Neural progenitor cell (in vitro differentiated cells): ENCODE measurements at places on chromosomes 16 and 17.

GRCh38 chr17:8059131-8059530 is 20.3 kb downstream of the ALOX15B start:
- H3K27ac ChIP-seq: no peak overlapping the region
- no peaks in the 10 kb centered on the region for H3K36me3 ChIP-seq
- peaks cover 80% of the 10 kb centered on the region for H3K27me3 ChIP-seq

GRCh38 chr17:78434455-78435329 is 56.2 kb downstream of the PGS1 start:
- H3K27me3 ChIP-seq: no peaks in the 10 kb centered on the region
- H3K4me1 ChIP-seq: peaks cover 9% of the 10 kb centered on the region
- H3K4me3 ChIP-seq: no peak overlapping the region
- H3K36me3 ChIP-seq: no peaks in the 10 kb centered on the region

- no peak overlapping the region for H3K4me3 ChIP-seq
- H3K27ac ChIP-seq: no peak overlapping the region
- peaks cover 12% of the 10 kb centered on the region for H3K4me1 ChIP-seq
- DNase-seq: no peak
- H3K36me3 ChIP-seq: no peaks in the 10 kb centered on the region
- H3K27me3 ChIP-seq: no peaks in the 10 kb centered on the region
Observed at GRCh38 chr17:49213399-49213798, 2.9 kb downstream of the ABI3 start.

GRCh38 chr16:78816499-78817195 is 717.2 kb downstream of the WWOX start:
- H3K27ac ChIP-seq: no peak overlapping the region
- H3K4me1 ChIP-seq: peaks cover 6% of the 10 kb centered on the region
- H3K36me3 ChIP-seq: no peaks in the 10 kb centered on the region
- H3K4me3 ChIP-seq: no peak overlapping the region
- no peak for DNase-seq

- no peaks in the 10 kb centered on the region for H3K36me3 ChIP-seq
- no peaks in the 10 kb centered on the region for H3K27me3 ChIP-seq
- no peak overlapping the region for H3K4me3 ChIP-seq
Observed at GRCh38 chr17:53924530-53925455, 102.1 kb downstream of the KIF2B start.

GRCh38 chr17:40694584-40694983 is 9.0 kb downstream of the KRT24 start:
- H3K27ac ChIP-seq: no peak overlapping the region
- DNase-seq: no peak
- H3K4me3 ChIP-seq: no peak overlapping the region
- H3K4me1 ChIP-seq: peaks cover 6% of the 10 kb centered on the region
- no peaks in the 10 kb centered on the region for H3K36me3 ChIP-seq
- no peaks in the 10 kb centered on the region for H3K27me3 ChIP-seq

GRCh38 chr16:55613613-55614335 is 42.0 kb upstream of the SLC6A2 start:
- H3K36me3 ChIP-seq: no peaks in the 10 kb centered on the region
- no peak overlapping the region for H3K27ac ChIP-seq
- H3K27me3 ChIP-seq: no peaks in the 10 kb centered on the region
- no peak overlapping the region for H3K4me3 ChIP-seq

DNA sequence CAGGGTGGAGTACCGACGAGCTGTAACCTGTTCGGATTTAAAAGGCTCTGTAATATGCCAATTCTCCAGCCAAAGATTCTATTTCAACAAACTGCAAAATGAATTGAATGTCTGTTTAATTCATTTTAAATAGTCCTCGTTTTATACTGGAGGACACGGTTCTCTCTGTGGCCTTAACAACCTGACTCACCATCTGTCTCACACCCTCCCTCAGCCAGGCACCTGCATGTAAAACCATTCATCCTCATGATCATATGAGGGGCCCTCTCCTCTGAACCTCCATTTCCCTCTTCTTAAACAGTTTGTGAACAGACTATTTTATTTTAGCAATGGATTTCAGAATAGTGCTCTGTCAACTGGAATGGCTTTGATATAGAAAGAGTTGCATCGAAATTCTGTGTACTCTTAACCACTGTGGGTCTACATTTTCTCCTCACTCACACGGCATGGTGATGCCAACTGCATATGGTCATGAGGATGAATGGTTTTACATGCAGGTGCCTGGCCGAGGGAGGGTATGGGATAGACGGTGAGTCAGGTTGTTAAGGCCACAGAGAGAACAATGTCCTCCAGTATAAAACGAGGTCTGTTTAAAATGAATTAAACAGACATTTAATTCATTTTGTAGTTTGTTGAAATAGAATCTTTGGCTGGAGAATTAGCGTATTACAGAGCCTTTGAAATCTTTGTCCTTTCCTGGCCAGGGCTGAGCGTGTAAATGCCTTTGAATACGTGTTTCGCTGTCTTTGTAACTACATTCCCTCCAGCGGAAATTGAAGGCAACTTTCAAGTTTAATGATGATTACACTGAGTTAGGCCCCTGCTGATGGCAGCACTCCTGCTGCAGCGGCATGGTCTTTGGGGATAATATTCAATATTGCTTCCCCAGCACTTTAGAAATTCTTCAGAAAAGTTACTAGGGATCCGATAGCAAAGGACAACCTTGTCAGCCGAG is 329.6 kb downstream of the SNX29 start:
- H3K27me3 ChIP-seq: no peaks in the 10 kb centered on the region
- no peaks in the 10 kb centered on the region for H3K4me1 ChIP-seq
- no peak overlapping the region for H3K4me3 ChIP-seq
- H3K27ac ChIP-seq: no peak overlapping the region

DNA sequence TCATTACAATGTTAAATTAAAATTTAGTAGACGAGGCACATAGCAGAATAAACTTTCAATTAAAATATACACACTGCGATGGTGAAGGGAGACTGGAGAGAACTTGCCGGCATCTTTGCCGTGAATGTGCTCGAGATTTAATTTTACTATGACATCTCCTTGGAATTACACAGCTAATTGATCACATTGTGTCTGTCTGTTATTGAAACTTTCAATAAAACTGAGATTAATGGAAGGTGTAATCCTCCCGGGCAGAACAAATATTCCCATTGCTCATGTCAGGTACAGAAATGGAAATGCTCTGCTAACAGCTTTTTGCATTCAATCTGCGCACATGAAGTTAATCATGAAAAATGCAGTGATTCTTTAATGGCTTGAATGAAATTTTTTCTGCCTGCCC is 210.1 kb upstream of the NLRP1 start:
- H3K4me3 ChIP-seq: no peak overlapping the region
- no peak overlapping the region for H3K27ac ChIP-seq
- peaks cover 8% of the 10 kb centered on the region for H3K27me3 ChIP-seq
- DNase-seq: no peak

DNA sequence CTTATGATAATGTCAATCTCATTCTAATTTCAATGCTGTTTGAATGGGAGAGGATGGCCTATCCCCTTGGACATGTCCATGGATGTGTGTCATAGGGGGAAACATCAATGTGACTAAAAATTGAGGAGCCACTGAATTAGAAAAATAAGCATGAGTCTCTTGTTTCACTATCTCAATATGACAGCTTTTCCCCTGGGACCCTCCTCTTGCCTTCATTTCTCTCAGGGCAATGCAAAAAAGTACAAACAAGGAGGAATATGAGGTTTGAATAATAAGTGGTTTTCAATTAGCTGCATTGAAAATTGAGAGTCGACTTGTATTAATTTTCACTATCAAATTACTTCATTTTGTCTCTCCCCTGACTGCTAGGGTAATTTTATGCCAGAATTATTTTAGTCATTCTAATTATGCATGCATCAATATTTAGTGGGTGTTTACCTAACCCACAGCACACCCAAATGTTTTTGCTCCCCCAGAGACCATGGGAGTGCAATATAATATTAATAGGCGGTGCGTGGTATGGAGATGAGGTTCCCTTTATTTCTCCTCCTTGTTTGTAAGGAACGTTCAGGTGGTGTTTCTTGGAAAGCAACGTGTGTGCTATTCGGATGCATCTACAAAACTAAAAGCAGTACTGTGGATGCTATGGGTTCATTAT is 6.8 kb upstream of the SDR42E1 start:
- no peaks in the 10 kb centered on the region for H3K4me1 ChIP-seq
- DNase-seq: no peak
- H3K36me3 ChIP-seq: no peaks in the 10 kb centered on the region
- H3K4me3 ChIP-seq: no peak overlapping the region

GRCh38 chr16:23729503-23730424 is 16.7 kb upstream of the ERN2 start:
- no peaks in the 10 kb centered on the region for H3K36me3 ChIP-seq
- H3K4me1 ChIP-seq: no peaks in the 10 kb centered on the region
- no peak overlapping the region for H3K27ac ChIP-seq
- H3K27me3 ChIP-seq: no peaks in the 10 kb centered on the region

DNA sequence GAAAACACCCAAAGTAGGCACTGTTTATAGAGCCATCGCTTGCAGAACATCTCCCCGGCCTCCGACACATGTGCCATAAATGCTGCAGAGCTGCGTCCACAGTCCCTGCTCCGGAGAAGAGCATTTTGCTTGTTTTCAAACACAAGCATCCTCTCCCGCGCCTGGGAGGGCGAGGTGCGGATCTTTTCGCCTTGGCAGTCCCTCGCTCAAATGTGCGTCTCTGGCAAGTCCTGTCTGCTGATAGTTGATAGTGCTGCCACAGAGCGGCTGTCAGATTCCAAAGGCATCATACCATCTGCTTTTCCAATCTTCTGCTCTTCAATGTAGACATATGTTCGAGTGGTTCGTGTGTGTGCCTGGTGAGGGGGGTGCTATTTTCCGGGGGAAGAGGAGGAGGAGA is 603.7 kb downstream of the MAF start:
- H3K27me3 ChIP-seq: no peaks in the 10 kb centered on the region
- DNase-seq: no peak
- H3K4me3 ChIP-seq: no peak overlapping the region
- no peak overlapping the region for H3K27ac ChIP-seq
- H3K36me3 ChIP-seq: no peaks in the 10 kb centered on the region
- H3K4me1 ChIP-seq: peaks cover 37% of the 10 kb centered on the region

DNA sequence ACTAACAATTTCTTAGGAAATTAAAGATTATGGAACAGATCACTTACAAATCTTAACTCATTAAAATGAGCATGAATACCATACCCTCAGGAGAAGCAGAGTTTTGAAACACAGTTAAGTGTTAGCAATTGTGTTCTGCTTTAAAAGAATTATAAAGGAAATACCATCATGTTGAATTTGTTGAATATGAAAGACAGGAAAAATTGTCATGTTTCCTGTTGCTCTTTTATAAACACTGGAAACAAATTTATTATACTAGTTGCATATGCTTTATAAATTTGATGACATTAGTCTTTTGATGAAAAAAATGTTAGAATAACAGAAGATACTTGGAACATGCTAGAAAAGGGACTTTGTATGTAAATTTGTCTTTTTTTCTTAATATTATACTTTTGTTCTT is 59.7 kb downstream of the VMP1 start:
- H3K36me3 ChIP-seq: no peaks in the 10 kb centered on the region
- H3K4me1 ChIP-seq: peaks cover under 1% of the 10 kb centered on the region
- no peak overlapping the region for H3K4me3 ChIP-seq

DNA sequence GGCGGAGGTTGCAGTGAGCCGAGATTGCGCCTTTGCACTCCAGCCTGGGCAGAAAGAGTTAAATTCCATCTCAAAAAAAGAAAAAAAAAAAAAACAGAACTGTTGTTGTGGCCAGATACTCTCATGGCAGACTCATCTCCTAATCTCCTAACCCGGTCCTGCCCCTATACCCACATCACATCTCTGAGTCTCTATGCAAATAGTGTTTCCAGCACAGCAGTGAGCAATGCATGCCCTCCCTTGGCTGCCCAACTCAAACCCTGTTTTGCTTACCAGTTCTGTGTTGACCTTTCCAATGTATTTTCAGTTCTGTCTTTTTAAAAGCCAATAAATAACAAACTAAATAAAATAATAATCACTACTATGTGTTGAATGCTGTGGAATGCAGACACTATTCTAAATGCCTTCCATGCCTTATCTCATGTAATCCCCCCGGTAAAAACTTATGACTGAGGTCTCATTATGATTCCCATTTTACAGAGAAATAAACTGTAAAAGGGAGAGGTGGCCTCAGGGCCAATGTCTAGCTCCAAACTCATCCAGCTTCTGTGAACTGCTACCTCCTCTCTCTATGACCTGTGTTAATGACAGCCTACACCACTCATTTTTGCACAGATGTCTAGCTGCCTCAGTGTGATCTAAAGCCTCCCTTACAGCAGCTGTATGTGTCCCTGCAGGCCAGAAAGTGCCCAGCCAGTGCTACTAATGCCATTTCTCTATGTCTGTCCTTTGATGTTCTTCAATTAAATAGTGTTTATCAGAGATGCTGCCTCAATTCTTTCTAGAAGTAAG is 289.8 kb downstream of the HS3ST3B1 start:
- H3K4me3 ChIP-seq: no peak overlapping the region
- no peaks in the 10 kb centered on the region for H3K36me3 ChIP-seq
- no peaks in the 10 kb centered on the region for H3K27me3 ChIP-seq
- DNase-seq: no peak

- no peaks in the 10 kb centered on the region for H3K36me3 ChIP-seq
- peaks cover 73% of the 10 kb centered on the region for H3K27me3 ChIP-seq
- no peak for DNase-seq
- H3K4me1 ChIP-seq: no peaks in the 10 kb centered on the region
- H3K27ac ChIP-seq: no peak overlapping the region
Observed at GRCh38 chr16:2866431-2866830, 8.5 kb upstream of the PRSS22 start.

DNA sequence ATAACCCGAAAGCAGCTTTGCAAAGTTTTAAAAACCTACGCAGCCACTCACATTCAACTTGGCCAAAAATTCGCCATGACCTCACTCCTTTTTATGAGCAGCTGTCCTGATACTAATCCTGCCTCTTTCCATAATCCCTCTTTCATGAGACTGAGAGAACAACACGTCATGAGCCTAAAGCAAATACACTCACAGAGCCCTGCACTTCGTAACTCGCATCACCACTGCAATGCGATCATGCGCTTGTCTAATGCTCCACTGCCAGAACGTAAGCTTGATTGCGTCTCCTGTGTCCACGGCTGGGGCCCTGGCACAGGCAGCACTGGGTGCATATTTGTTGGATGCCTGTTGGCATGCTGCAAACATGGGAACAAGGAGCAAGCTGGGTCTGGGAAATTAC is 36.2 kb downstream of the CDRT4 start:
- H3K4me1 ChIP-seq: no peaks in the 10 kb centered on the region
- H3K27ac ChIP-seq: no peak overlapping the region
- no peak for DNase-seq

DNA sequence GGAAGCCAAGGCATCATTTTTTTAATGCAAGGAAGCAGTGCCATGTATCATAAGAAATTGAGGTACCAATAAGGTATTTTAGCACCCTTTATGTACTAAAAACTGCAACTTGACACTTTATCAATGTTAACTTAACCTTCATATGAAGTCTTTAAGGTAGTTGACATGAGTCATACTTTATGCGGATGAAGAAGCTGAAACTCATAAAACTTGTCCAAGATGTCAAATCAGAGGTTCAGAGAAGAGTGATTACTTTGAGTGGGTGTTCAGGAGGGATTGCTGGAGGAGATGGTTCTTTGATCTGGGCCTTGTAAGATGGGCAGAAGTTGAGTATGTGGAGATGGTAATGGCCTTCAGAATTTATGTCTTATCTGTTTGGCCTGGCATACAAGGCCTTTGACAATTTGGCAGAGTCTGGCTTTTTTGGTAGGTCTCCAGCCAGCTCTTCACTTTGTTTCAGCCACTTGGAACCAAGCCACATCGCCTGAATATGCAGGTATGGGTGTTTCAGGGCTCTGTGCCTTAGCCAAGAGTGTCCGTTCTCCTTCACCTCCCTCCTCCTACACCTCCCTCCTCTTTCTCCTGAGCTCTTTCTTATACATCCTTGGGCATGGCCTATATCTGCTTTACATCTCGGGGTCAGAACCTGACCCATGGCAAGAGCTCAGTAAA is 23.7 kb downstream of the YPEL2 start:
- H3K27me3 ChIP-seq: no peaks in the 10 kb centered on the region
- H3K36me3 ChIP-seq: no peaks in the 10 kb centered on the region
- peaks cover 30% of the 10 kb centered on the region for H3K4me1 ChIP-seq

- no peaks in the 10 kb centered on the region for H3K36me3 ChIP-seq
- peak overlapping the region; percentile 35 for H3K27ac ChIP-seq
- H3K4me3 ChIP-seq: peak overlapping the region; percentile 93
- peaks cover 23% of the 10 kb centered on the region for H3K4me1 ChIP-seq
Observed at GRCh38 chr16:65122724-65123395, 997 bp upstream of the CDH11 start.
